ENCODE measurements at places on chromosomes 16 and 17. TPM values are rescaled to one million over a fixed set of nuclear protein-coding genes. Genes with fewer than 3 reads are reported as not detected.
A peak's percentile ranks its signal among the peaks of the same experiment; 100 is the strongest.

The CORO1A gene
- total RNA-seq, result 14.5 TPM

The JPH3 gene
- not detected for total RNA-seq

GRCh38 chr16:88597856-88598491 lies 27.8 kb downstream of the ZC3H18 start:
- DNase-seq, result no peak

DNA sequence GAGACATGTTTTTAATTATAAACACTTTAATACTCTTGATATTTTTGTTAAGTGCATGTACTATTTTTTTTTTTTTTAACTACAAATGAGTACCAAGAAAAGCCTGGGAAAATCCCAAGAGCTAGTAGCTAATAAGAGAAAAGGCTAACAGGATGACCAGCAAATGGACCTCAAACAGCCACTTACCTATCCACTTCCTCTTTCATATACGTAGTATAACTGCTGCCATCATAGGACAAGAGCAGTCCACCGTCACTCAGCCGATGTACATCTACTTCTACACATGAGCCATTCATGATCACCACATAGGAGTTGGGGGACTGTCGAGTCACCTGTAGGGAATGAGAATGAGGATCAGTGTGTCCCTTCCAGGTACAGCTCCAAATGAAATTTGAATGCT lies 128.0 kb upstream of the C17orf78 start:
- no peak for DNase-seq

DNA sequence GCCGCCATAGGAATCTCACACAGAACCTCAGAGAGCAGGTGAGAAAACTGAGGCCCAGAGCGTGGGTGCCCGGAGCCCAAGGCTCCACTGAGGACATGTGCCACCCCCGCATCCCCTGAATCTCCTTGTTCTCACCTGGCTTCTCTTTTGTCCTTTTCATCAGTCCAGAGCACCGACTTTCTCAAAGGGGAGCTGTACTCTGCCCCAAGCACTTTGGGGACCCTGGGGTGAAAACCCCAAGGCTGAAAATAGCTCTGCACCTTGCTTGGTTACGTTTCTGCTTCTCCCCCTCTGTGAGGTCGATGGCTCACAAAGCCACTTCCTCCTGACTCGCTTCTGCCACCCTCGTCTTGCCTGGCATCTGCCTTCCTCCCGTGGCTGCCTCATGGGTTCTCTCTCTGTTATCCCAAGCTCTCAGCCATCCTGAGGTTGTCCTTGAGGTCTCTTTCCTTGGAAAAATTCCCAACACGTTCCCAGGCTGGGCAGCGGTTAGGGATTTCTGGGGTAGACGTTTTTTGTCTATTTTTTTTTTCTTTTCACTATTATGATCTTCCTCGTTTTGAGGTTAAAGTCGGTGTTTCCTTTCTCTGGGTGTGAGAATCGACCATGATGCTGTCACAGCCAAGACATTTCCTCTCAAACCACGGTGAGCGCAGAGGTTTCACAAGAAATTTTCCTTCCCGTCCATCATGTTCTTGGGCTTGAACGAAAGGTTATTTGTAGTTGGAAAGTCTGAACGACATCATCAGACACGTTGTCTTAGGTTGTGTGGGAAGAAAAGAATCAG lies 37.2 kb downstream of the IRF8 start:
- no peak for DNase-seq

The DYNLL2 gene
- total RNA-seq, result 22.4 TPM

DNA sequence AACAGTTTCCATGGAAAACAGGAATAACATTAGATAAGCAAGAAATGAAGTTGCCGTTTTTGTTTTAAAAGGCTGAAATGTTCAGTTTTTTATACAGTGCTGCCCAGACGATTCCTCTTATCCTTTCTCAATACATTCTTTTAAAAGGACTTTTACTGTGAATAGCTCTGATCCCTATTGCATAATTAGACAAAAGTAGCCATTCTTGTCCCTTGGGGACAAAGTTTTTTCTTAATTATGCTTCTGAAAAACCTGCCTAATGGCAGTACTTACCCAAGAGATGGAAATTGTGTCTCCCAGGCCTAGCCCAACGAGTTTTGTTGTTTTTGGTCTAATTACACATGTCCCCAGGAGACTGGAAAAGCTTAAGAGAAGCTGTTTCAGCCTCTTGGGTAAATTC lies 27.6 kb downstream of the NXPH3 start:
- no peak for DNase-seq

DNA sequence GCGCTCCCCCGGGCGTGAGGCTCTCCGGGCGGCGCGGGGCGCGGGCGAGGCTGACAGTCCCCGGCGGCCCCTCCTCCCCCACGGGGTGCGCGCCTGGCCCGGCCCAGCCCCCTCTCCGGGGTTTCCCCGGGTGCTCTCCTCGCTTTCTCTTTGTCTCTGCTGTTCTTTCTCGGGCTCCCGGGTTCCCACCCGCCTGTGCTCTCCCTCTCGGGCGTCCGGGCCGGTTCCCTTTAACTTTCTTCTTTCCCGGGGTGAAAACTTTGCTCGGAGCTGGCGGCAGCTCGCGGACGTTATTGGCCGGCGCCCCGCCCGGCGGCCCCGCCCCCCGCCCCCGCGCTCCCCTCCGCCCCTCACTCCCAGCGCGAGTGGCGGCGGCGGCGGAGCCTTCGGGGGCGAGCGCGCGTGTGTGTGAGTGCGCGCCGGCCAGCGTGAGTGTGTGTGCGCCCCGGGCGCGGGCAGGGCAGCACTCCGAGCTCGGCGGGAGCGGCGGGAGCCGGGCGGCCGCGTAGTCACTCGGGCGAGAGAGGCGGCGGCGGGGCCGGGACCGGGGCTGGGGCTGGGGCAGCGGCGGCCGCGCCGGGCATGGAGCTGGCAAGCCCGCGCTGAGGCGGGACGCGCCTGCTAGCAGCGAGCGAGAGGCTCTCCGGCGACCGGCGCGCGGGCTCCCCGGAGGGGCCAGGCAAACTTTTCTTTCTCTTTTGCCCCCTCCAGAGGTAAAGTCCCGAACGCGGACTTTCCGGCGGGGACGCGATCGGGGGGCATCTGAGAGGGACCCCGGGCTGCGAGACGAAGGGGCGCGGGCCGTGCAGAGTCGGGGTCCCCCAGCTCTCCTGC lies at the start of gene NTN1:
Gene NTN1 (plus strand): TSS at position 353 of the 834 bp plus-strand sequence. CDS start 864 bp downstream, outside the sequence.
- DNase-seq, result peak; percentile 73

DNA sequence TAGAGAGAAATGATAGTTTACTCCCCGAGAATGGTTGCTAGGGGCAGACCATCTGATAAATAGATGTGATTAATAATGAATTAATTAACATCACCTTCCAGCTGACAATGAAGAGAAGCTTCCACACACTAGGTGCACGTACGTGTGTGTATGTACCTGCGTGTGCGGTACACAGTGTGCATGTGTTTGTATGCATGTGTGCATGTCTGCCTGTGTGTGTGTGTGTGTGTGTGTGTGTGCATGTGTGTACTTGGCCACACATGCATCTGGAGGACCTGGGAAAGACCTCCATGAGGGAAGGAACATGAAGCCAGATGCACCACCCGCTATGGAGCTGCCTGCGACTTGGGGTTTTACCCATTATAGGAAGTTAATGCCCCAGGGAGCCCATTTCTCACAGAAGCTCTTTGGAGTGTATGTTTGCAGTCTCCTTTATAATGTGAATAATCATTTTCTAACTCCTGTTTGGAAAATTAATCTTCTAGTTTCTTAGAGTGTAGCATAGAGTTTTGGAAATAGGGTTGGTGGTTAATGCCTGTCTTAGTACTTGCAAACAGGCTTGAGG lies 229.1 kb downstream of the ENGASE start:
- DNase-seq, result no peak

The NPIPA3 gene
- total RNA-seq, result 2.3 TPM

The RAC3 gene
- total RNA-seq, result 14.3 TPM

The ATP1B2 gene
- total RNA-seq, result 4.2 TPM

DNA sequence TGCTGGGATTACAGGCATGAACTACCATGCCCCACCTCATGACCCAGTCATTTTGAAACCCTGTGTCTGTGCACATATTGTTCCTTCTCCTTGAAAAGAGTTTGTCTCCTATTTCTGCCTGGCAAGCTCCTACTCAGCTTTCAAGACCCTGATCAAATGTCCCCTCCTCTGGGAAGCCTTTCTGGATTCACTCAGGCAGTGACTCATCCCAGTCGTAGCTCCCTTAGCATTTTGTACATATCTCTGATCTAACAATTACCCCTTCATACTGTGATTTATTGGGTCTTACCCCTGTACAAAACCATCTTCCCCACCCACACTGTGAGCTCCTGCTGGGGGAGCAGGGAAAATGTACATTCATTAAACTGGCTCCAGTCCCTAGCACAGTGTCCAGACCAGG lies 18.1 kb upstream of the ABCC12 start:
- DNase-seq, result no peak

GRCh38 chr17:61317779-61318178 lies 81.9 kb upstream of the TBX2 start:
- no peak for DNase-seq

The GH2 gene
- total RNA-seq, result not detected

DNA sequence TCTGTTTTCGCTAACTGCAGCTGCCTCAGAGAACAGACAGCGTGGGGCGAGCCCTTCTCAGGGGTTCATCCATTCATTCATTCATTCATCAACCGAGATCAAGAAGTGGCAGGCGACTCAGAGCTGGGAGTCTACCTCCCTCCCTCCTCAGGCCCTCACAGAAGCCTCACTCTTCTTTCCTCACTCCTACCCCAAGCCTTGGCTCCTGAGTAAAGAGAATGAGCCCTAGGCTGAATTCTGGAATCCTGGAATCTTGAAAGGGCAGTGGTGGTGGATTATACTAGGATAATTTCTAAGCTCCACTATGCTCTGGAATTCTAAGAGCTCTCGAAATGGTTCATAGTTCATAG lies 2.3 kb upstream of the DLX3 start:
- DNase-seq, result no peak
